Pancreas (tissue), 10 donors: ENCODE measurements at places on chromosomes 11 and 22. TPM values are rescaled to one million over a fixed set of nuclear protein-coding genes. Genes with fewer than 3 reads are reported as not detected.

GRCh38 chr22:37639070-37639760 lies at the start of gene SH3BP1:
Gene SH3BP1 (plus strand): TSS chr22:37639669. CDS start chr22:37639788, 119 bp downstream.
- DNase-seq, result peak; percentile 47

DNA sequence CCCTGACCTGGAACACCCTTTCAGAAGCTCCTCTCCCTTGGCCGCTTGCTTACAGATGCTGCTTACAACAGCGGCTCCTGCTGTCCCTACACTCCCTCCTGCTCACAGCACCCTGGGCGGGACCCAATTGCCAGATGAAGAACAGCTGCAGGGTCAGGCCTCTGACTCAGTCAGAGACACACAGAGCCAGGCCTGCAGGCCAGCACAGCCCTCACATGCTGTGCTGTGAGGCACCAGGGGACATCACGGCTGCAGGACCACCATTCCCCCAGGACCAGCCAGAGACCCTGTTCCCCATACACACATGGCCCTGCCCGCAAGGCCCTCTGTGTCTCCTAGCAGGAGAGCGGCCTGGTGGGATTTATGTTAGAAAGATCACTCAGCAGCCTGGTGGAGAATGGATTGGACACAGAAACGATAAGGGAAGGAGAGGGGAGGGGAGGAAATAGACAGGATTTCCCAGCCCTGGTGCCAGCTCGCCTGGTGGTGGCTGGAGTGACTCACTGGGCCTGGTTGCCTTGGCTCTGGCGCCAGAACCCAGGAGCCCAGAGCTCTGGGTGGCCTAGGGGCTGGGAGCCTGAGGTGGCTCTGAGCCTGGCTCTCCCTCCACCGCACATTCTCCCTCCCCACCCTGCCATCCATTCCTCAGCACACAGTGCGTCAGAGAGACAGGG lies 6.7 kb downstream of the CAPN5 start:
- DNase-seq, result peak; percentile 77

The PRSS23 gene
- total RNA-seq, result 6.0 TPM

The C11orf65 gene
- total RNA-seq, result 0.67 TPM

The CHRM1 gene
- total RNA-seq, result 0.15 TPM

- no peak for DNase-seq
Observed at GRCh38 chr22:36617694-36618522, 85.6 kb downstream of the CACNG2 start.

The TTC36 gene
- 0.81 TPM for total RNA-seq

DNA sequence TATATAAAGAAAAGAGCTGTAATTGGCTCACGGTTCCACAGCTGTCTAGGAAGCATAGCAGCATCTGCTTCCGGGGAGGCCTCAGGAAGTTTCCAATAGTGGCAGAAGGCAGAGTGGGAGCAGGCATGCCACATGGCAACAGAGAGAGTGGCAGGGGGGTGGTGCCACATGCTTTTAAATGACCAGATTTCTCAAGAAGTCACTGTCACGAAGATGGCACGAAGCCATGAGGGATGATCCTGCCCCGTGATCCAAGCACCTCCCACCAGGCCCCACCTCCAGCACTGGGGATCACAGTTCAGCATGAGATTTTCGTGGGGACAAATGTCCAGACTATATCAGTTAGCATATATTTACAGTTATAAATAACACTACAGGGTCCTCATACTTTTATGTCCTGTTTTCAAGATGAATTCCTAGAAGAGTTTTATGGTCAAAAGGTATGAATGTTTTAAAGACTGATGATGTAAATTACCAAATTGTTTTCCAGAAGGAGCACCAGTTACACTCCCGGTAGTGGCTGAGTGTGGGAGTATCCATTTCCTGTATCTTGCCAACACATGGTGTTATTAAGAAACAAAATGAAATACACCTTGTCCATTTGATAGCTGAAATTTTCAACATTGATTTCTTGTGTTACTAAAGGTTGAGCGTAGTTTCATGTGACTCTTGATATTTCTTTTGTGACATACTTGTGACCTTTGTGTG lies 19.2 kb downstream of the FAM118A start:
- no peak for DNase-seq

DNA sequence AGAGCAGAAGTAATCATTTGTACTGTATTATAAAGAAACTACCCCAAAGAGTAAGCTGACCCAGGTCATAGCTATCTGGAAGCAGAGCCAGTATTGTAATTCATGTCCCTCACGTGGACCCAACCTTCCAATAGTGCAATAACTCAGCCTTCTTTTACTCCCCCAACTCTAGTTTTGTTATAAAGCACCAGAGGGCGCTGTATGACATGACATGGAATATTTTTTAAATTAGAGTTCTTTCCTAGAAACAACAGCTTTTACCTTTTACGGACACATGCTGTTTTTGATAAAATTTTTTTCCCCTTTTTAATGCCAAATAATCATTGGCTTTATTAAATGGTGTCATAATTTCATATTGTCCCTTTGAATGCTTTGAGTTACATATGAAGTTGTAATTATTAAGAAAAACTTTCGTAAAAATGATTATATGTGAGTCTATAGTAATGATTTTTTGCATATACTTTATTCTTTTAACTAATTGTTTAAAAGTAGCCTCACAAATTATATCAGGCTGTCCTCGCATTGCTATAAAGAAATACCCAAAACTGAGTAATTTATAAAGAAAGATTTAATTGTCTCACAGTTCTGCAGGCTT lies 76.9 kb downstream of the DKK3 start:
- no peak for DNase-seq

The FOLR1 gene
- 3.5 TPM for total RNA-seq

GRCh38 chr22:20588843-20589581 lies 81.6 kb downstream of the MED15 start:
- no peak for DNase-seq

DNA sequence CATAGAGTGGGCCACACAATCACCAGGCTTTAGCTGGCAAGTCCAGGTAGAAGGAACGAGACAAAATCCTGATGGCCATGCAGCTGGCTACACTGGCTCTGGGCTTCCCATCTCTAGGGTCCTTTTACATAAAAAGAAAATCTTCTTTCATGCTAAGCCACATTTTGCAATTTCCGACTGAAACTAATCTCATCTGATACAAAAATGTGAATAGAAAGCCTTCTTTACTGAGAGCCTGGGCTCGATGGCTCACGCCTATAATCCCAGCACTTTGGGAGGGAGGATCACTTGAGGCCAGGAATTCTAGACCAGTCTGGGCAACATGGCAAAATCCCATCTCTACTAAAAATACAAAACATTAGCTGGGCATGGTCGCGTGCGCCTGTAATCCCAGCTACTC lies 67.2 kb downstream of the MICAL3 start:
- no peak for DNase-seq

GRCh38 chr22:24442352-24442744 lies 14.9 kb downstream of the ADORA2A start:
- DNase-seq, result no peak

- no peak for DNase-seq
Observed at GRCh38 chr11:94305146-94305545, 766 bp downstream of the IZUMO1R start.

The ZFTA gene
- 5.9 TPM for total RNA-seq

The KRTAP5-10 gene
- total RNA-seq, result not detected
